CD4-positive, alpha-beta T cell treated with Interleukin-15 for 1 hour (primary cell): ENCODE measurements at places on chromosomes 6 and 20.

DNA sequence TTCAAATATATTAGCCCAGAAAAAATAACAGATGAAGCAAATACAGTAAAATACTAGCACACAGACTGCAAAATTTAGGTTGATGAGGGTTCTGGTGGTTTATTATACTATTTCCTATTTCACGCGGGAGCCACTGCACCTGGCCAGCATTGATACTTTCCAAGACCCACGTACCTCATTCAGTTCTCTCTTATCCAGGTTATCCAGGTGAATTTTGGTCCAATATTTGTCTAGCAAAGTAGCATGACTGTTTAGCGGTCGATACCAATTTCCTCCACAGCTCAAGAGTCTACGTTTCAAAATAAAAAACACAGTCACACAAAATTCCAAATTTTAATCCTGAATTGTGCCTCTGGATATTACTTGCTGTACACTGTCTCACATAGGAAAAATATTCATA is 34.8 kb downstream of the MDN1 start:
- no peak for DNase-seq

DNA sequence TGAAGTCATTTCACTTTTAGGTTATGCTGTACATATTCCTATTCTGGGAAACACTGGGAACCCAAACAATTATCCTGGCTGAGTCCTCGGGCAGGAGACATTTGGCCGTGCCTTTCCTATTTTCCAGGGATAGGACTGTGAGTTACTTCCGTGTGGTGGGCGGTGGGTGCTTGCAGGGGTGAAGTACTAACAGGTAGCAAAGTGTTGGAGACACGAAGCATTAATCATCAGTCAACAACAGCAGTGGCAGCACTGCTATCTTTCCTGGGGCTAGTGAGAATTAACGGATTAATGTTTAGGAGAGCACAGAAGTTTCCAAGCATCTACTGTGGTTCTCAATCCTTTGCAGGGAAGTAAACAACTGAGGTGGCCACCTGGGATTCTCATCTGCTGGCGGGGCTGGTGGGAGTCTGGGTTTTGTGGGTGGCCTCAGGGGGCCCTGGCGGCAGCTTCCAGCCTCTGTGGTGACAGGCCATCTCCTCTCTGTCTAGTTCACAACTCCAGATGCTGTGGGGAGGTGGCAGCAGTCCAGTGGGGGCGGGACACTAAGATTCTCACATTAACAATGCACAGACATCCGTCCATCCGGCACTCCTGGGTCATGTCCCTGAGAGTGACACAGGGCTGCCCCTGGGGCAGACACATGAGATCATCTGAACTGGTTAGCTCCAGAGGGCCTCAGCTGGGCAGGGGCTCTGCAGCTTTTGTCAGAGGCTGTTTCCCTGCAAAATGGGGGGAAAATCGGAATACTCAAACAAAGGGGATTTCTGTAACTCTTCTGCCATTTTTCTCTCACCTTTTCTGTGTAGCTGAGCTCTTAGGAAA is 90.9 kb downstream of the GJA10 start:
- DNase-seq: no peak

- DNase-seq: no peak
Measured at GRCh38 chr6:75334266-75335040, 49.9 kb upstream of the TMEM30A start.

GRCh38 chr20:46964618-46965455 is 70.2 kb downstream of the EYA2 start:
- DNase-seq: no peak

GRCh38 chr6:35544769-35545361 is 32.2 kb upstream of the TULP1 start:
- DNase-seq: no peak
